HCEC 1CT (cell line): ENCODE measurements at places on chromosomes 4 and X.
A peak's percentile ranks its signal among the peaks of the same experiment; 100 is the strongest.

- no peak for DNase-seq
Observed at GRCh38 chr4:158847535-158847934, 78.7 kb downstream of the FNIP2 start.

DNA sequence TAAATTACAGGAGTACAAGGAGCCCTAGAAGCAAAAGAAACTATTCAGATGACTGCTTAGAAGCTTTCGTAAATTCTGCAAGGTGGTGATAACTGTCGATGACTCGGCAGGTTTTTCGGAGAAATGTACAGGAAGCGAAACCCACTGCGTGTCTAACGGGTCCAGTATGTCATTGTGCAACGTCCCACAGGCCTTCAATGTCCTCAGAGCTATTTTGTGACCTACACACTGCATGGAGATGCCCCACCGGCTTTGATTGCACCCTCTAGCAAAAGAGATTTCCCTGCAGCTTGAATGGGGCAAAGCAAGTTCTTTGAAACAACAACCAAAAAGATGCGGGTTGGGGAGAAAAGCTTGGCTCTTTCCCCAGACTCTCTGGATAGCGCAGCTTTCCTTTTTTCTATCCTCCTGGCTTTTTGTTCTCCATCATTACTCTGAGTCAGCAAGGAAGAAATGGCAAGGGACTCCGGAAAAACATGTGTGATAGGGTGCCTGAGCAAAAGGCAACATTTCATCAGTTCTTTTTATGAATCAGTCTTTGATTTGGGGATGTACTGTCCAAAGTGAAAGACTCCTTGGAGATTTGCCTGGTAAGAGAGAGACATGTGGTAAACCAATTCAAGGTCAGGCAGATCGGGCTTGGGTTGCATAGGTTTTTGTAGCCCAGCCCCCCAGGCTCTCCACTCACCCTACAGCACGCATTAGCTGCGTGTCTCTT, 112.0 kb upstream of the TBL1X start:
- peak; percentile 66 for DNase-seq

GRCh38 chr4:155541716-155542115, 124.9 kb upstream of the GUCY1A1 start:
- DNase-seq, result no peak

DNA sequence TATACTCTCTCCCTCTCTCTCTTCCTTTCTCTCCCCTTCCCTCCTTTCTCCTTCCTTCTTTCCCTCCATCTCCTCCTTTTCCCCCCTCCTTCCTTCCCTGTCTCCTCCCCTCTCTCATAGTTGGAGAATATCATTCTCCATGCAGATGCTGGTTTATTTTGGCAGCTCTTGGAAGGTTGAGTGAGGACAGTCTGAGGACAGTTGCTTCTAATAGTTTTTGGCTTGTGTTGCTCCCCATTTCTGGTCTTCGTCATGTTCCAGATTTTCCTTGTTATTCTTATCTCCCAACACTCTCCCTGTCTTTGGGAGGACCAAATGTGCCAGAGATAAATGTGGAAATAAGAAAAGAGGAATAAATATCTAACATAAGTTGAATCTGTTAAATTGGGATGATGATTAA, 263.0 kb downstream of the FRMPD4 start:
- no peak for DNase-seq

DNA sequence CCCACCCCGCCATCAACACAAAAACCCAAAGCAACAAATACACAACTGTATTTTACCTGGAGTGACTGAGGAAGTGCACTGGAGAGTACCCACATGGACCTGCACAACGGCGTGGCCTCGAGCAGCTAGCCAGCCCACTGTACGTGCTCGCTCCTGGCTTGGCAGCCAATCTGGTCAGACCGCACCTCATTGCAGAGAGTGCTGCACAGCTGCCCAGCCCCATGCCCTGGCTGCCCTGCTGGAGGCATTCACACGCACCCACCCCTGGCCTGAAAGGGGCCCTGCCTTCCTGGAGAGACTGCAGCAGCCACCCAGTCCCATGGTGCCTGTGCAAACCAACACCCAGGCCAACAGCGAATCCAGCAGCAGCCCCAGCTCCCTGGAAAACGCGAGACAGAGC, 116.3 kb downstream of the GALNTL6 start:
- DNase-seq, result no peak

DNA sequence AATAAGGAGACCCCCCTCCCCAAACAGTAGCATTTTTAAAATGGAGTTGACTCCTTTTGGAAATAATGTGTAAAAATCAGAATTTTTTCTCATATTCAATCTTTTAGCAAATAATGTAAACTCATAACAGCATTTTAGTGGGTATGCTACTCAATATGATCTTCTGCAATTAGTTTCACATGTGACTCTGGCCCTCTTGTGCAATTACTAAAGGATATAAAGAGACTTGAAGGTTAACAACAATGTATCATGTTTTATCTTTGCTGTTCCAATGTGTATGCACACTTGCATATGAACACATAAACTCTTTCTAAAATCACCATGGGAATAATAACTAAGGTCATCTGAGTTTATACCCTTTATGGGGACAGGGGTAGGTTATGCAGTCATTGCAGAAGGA, 39.9 kb upstream of the RXFP1 start:
- no peak for DNase-seq

- DNase-seq, result no peak
Observed at GRCh38 chr4:41359422-41359775, 102.7 kb downstream of the UCHL1 start.

GRCh38 chrX:124010566-124010965, 49.1 kb downstream of the STAG2 start:
- DNase-seq, result no peak

DNA sequence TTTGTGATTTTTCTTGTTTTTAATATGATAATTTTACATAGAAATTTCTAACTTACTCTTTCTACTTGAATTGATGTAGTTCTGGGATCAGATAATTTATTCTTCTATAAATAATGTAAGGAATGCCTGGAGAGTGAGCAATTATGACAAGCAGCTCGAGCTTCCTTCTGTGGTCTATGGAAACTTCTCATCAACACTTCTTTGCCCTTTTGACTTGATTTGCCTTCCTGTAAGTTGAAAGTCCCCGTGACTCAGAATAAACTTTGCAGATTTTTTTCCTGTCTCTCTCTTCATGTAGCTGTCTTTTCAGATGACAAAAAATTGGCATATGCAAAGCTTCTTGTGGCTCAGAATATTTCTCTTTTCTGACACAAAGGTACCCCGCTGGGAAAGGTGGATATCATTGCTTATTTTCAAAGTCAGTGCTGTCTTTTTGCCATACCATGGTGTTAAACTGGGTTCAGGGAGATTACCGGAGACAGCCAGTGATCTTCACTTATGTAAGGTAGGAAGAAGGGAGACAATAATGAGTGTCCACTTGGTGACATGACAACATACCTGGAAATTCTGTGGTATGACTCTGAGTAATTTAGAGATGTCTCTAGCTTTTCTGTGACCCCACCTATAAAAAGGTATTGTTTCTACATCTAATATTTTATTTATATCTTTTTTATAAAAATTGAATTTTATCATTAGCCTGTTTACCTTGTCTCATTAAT, 278.6 kb upstream of the GNPDA2 start:
- no peak for DNase-seq

DNA sequence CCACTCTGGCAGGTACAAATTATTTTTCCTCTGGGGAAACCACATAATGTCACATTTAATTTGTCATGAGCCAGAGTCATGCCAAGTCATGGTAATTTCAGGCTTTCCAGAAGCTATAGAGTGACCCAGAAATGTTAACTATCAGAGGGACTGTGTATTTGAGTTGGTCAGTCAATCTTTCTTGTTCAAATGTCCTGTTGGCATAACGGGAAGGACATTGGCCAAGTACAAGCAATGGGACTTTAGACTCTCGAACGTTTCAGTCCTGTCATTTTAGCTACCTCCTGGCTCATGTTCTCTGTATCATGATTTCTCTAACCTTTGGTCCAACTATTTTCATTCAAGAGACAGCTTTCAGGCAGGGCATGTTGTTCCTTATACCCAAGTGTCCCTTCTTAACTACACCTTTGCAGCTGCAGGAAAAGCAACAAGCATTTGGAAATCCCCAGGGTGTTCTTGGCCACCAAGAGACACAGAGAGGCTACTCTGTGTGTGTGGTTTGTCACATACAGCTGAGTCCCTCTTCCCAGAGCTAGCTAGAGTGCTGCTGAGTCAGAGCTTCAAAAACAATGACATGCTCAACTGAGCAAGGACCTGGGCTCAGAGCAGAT, 142.6 kb downstream of the EGF start:
- DNase-seq, result no peak

DNA sequence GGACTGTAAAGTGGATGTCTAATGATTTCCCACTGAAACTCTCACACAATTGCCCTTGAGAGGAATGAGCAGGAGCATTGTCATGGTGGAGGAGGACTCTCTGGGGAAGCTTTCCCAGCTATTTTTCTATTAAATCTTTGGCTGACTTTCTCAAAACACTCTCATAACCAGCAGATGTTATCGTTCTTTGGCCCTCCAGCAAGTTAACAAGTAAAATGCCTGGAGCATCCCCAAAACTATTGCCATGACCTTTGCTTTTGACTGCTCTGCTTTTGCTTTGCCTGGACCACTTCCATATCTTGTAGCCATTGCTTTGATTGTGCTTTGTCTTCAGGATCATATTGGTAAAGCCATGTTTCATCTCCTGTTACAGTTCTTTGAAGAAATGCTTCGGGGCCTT, 120.2 kb upstream of the PDE5A start:
- no peak for DNase-seq

- no peak for DNase-seq
Observed at GRCh38 chrX:124217304-124218251, 114.9 kb upstream of the TEX13D start.

GRCh38 chrX:150049647-150050046, 111.4 kb upstream of the EOLA2 start:
- DNase-seq, result no peak

GRCh38 chr4:155592938-155593297, 73.7 kb upstream of the GUCY1A1 start:
- no peak for DNase-seq

DNA sequence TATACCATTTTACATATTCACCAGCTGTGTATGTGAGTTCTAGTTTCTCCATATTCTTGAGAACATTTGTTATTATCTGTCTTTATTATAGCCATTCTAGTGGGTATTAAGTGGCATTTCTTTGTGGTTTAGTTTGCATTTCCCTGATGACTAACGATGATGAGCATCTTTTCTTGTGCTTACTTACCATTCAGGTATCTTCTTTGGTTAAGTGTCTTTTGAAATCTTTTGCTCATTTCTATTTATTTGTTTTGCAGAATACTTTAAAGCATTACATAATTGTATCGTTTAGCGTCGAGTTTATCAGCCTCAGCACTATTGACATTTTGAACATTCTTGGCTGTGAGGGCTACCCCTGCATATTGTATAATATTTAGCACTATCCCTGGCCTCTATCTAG, 85.4 kb downstream of the FRMPD4 start:
- DNase-seq, result peak; percentile 83

DNA sequence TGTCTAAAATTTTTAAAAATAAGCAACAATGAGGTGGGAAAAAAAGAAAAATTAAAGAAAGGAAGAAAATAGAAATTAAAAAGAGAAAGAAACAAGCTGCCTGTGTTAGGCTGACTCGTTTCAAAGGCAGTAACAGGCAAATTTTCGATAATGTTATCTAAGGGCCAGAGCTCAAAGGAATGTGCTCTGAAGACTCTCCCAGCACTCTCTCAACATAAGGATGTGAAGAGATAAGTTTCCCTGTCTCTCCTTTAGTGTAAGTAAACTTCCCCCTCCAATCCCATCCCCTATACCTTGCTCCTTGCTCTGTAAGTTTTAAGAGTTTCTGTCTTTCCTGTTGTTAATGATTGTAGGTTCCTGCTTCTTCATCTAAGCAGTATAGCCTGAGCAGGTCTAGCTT, 172.8 kb downstream of the TEX13C start:
- no peak for DNase-seq

- DNase-seq, result no peak
Observed at GRCh38 chr4:183144787-183145186, 45.7 kb downstream of the WWC2 start.

DNA sequence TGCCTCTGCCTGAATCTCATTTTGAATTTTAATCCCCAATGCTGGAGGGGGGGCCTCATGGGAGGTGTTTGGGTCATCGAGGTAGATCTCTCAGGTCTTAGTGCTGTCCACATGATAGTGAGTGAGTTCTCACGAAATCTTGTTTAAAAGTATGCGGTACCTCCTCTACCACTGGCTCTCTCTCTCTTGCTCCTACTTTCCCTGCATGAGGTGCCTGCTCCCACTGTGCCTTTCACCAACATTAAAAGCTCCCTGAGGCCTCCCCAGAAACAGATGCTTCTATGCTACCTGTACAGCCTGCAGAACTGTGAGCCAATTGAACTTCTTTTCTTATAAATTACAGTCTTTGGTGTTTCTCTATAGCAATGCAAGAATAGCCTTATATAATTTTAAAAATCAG, 560.7 kb upstream of the CPEB2 start:
- DNase-seq, result no peak

- no peak for DNase-seq
Observed at GRCh38 chr4:26938516-26938915, 77.9 kb downstream of the STIM2 start.

DNA sequence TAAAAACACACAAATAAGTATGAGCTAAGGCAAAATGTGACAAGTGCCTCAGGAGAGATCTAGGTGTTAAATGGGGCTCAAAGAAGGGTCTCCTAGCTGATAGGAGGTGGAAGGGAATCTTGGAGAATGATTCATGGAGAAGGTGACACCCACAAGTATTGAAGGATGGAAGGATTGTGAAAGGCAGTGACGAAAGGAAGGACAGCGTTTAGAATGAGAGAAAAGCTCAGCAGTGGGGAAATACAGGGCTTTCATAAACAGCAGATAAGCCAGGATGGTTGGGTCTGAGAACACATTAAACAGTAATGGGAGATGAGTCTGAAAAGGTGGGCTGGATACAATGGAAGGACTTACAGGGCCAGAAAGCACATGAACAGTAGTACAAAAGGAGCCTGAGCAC, 11.5 kb downstream of the ANXA5 start:
- no peak for DNase-seq

DNA sequence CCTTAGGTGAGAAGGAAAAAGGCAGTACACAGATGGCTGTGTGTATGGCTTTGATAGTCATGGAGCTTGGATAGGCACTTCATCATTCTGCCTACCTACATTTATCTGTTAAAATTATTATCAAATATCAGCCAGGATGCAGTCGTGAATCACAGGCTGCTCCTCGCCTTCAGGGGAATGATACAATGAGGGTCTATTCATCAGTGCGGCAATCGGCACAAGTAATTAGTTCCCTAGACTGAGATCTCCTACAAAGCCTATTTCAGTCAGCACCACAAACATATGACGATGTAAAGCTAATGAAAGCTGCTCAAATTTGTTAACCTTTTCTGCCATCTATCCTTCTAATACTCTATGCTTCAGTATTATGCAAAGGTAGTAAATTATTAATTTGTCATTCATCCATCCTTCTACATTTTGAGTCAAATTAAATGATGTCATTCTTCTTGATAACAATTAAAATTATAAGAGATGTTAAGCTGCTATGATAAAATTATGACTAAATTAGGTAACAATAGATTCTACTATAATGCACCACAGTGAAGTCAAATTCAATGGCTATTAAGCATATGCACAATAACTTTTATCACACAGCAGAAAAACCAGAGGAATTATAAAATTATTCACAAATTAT, 19.0 kb downstream of the MAB21L2 start:
- DNase-seq, result no peak
